ENCODE measurements at places on chromosomes 6 and 20. TPM values are rescaled to one million over a fixed set of nuclear protein-coding genes. Genes with fewer than 3 reads are reported as not detected.

GRCh38 chr6:15465212-15465611 lies 197.6 kb downstream of the DTNBP1 start:
- peak; percentile 10 for DNase-seq

GRCh38 chr6:39416728-39417127 lies 94.2 kb upstream of the KCNK16 start:
- peak; percentile 74 for DNase-seq

GRCh38 chr6:162681447-162681846 lies 46.1 kb downstream of the PRKN start:
- no peak for DNase-seq

TCF21 gene
- not detected for total RNA-seq

DNA sequence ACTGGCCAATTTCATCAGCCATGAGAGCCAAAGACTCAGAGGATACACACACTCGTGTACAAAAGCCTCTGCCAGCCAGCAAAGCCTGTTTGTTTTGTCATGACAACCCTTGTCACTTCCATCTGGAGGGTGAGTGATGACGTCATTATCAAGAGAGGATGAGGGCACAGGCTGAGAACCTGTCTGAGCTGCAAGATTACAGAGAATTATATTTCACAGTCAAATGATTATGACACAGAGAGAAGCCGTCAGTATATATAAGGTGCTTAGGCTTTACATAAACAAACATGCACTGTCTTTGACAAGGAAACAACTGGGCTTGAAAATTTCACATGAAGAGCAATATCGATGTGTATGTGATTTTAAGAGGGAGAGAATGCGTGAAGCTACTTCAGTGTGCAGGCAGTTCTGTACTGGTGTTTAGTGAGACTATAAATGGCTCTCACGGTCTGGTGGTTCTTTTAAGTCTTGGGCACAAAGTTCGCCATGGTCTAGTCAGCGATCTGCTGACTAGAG lies 36.5 kb upstream of the BCLAF1 start:
- no peak for DNase-seq

CLVS2 gene
- not detected for total RNA-seq

GRCh38 chr20:63831646-63831992 lies 555 bp upstream of the ZBTB46 start:
- no peak for DNase-seq

DNA sequence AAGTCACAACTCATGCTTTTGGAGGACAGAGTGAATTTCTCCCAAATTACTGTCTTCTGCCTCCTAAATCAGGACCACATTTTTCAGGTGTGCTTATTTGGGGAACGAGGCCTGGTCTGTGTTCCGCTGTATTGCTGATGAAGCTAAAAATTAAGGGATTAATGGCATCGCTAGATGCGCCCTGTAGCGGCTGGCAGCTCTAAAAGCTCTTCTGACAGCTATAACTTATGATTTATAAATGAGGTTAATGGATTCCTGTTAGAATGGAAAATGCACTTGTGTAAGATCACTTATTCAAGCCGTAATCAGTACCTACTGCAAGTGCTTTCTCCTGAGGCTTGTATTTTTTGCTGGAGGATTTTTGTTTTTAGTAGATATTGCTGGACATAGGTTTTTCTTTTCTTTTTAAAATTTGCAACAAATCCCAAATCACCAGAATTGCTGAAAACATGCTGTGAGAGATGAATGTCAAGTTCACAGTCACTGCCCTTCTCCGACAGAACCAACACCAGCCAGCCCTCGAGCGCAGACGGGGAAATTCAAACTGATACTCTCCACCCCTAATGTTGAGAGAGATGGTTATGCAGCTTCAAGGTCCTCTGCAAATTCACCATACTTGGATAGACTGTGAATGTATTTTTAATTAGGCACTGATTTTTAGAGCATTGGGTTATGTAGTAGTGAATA lies 49.1 kb downstream of the AKAP12 start:
- no peak for DNase-seq

MRPL2 gene
- total RNA-seq: 30.7 TPM

MOG gene
- total RNA-seq: not detected

BPI gene
- total RNA-seq: not detected

TPD52L1 gene
- total RNA-seq: 2.9 TPM

HLA-DRB1 gene
- not detected for total RNA-seq

- no peak for DNase-seq
These were observed 4.1 kb downstream of the CALHM6 start for GRCh38 chr6:116465246-116465645.
